Panc1 (cell line): ENCODE measurements at places on chromosomes 6 and 20.

DNA sequence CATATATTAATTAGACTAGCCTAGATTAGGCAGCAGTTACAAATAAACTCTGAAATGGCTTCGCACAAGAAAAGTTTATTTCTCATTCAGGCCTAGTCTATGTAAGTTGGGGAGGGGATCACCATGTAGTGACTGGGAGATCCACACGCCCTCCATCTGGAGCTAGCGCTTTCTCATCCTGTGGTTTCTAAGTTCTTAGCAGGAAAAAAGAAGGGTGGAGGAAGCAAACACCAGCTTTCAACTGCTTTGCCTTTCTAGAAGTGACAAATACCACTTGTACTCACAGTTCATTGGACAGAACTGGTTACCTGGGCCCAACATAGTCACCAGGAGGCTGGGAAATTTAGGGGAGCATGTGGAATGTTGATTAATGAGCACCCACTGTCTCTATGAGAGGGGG lies 46.6 kb downstream of the NDUFAF5 start:
- DNase-seq = no peak

DNA sequence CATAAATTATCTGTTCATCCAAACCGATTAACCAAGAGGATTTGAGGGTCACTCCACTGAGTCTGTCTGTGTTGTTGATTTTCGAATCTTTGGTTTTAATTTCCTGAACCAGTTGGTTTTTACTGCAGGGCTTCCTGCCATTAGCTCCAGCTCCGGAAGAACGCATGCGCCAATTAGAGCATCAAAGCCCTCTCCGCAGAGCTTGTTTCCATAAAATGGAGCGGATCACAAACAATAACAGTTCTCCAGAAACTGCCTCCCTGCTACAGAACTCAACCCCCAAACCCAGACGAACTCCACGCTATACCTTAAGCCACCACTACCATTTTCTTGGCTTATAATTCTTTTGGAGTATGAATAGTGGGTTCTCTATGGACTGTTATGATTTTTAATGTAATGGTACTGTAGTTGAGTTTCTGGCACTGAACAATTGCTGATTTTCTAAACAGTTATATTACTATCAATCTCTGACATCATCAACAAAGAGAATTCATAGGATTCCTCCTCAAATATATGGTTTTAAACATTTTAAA lies 13.8 kb downstream of the TFAP2A start:
- DNase-seq = no peak

- no peak for DNase-seq
These were observed 108.3 kb upstream of the SLC24A3 start for GRCh38 chr20:19104186-19104585.

DNA sequence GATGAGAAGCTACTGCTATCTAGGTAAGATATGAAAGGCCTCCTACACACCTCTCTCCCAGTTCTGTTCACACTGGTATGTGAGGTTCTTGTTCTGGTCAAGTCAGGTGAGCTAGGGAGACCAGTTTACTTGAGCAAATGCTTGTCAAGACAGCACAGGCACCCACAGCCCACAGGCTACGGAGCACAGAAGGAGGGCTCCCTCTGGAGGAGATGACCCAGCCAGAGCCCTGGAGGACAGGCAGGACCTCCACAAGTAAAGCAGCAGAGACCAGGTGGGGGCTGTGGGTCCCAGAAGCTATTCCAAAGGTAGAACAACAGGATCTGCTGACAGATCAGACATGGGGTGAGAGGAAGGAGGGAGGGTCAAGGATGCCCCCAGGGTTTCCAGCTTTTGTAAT lies 13.2 kb downstream of the MMP24OS start:
- no peak for DNase-seq

DNA sequence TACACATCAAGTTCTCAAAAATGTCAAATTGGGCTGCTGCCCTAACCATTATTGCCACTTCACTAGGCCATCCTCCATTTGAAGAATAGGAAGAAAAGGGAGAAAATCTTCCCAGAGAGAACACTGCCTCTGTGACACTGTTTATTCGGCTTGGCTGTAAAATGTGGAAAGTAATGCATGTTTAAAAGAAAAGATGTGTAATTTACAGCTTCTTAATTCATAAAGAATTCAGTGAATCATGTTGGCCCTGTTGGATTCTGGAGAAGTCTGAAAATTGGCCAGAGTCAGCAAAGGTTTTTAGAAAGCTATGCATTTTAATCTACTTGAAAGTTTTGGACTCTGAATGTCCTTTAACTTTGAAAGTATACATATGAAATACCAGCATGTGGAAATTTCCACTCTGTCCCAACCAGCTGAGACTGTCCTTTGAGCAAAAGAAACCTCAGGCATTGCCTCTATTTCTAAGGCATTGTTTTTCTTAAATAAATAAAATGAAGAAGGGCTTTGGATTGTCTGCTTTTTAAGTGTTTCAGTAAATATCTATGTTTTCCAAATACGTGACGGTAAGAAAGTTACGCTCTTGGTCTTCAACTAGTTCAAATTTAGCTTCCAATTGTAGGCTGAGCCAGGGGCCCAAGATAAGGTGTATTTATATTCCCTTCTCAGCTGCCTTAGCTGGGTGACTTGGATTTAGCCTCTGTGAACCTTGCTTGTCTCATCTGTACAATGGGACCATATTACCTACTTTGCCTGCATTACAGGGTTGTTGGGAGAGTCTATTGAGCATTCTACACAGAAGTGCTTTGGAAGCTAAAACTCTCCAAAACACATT lies 222.2 kb downstream of the UST start:
- no peak for DNase-seq

DNA sequence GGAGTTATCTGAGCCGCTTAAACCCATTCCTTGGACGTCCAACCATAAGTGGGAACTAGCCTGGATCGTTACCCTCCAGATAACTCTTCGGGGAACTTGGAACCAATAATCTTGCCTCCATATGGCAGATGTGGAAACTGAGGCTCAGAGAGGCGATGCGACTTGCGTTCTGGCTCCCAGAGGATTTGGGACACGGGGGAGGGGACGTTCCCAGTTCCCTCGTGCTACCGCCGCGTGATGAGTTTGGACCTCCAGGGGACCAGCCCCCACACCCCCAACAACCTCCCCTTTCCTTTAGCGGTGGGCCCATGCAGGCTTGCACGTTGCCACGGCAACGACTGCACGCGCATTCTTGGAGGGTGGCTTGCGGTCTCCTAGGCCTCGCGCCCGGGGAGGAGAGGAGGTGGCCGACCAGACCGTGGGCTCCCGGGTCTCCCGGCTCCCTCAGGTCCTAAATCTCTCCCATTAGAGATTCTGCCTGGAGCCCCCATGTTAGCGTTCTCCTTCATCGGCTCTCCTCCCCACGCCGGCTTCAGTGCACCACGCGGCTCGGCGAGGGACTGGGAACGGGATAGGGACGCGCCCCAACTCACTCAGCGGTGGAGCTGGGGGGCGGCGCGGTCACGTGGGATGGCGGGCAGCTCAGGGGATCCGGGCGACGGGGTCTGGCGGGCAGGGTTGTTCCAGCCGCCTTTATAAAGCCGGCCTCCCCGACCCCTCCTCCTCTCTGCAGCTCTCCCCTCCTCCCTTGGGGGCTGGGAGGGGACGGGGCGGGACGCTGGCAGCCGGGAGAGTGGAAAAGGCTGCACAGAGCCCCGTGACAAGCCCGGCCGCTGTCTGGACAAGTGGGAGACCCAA lies at the start of gene PLTP:
Gene PLTP (minus strand): TSS at position 670 of the 858 bp plus-strand sequence. CDS start 703 bp downstream, outside the sequence.
- no peak for DNase-seq

GRCh38 chr6:155872961-155873360 lies 417.3 kb upstream of the NOX3 start:
- no peak for DNase-seq

DNA sequence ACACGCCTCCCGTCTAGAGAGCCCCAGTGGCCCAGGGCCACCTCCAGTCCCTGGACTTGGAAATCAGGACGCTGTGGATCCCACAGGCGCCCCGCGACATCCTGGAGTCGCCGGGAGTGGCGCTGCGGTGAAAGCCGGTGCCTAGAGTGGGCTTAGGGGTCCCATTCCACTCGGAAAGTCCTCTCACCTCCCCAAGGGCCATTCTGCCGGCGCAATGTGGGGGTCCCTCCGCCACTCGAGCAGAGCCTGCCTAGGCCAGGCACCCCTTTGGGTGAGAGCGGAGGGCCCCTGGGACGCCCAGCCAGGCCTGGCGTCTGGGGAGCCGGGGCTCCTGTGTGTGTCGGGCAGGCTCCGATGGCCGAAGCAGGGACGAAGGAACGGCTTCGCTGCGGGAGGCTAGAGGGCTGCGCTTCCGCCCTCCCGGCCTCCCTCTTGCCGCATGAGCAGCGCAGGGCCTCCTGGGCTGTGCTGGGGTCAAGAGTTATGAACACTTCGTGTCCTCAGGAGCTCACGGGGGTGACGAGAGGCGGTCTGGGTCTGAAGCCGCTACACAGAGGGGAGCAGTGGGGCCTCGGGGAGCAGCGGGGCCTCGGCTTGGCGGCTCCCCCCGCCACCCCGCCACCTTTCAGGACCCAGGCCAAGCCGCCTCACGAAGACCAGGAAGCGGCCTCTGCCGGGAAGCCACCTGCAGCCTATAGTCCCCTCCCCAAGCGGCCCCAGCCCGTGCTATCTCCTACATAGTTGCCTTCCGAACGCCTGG lies 13.6 kb downstream of the POU3F2 start:
- DNase-seq = no peak

DNA sequence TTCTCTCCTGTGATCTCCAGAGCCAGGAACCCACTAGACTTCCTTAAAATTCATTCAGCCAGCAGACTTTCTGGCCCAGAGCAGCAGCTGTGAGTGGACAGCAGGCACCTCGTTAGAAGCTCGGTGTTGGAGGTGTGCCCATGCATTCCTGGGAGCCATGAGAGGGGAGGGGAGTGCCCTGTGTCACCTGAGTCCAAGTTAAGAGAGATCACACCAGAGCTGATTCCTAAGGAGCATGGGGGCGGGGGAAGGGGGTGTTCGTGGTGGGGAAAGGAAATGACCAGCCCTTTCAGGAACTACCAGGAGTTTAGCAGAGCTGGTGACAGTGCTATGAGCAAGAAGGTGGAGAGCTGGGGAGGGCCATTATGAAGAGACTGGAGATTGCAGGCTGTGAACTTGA lies 46.9 kb downstream of the GFRA4 start:
- DNase-seq = no peak

- DNase-seq = no peak
These were observed 69.5 kb downstream of the TINAG start for GRCh38 chr6:54377776-54378175.

GRCh38 chr6:49732781-49733180 lies 11.4 kb downstream of the CRISP3 start:
- DNase-seq = no peak

GRCh38 chr20:49397525-49397924 lies 84.9 kb downstream of the KCNB1 start:
- no peak for DNase-seq

DNA sequence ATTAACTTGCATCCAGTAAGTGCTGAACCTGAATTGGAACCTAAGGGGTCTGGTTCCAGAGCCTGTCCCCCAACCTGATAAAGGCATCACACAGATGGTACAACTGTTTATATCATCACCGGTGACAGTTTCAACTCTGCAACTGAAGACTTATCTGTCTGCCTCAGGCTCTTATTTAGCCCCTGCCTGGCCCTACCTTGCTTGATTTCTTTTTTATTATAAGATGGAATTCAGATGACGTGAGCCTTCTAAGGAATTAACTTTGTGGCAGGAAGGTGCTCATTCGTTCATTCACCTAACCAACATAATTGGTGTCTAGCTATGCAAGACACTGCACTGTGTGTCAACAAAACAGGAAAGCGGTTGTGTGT lies 175.0 kb downstream of the BCAS1 start:
- DNase-seq = no peak

GRCh38 chr20:63533871-63534393 lies 3.2 kb downstream of the PTK6 start:
- no peak for DNase-seq

- no peak for DNase-seq
These were observed 25.7 kb downstream of the HEBP2 start for GRCh38 chr6:138429761-138430160.

- DNase-seq = no peak
These were observed 19.0 kb downstream of the PACSIN1 start for GRCh38 chr6:34484899-34485298.

DNA sequence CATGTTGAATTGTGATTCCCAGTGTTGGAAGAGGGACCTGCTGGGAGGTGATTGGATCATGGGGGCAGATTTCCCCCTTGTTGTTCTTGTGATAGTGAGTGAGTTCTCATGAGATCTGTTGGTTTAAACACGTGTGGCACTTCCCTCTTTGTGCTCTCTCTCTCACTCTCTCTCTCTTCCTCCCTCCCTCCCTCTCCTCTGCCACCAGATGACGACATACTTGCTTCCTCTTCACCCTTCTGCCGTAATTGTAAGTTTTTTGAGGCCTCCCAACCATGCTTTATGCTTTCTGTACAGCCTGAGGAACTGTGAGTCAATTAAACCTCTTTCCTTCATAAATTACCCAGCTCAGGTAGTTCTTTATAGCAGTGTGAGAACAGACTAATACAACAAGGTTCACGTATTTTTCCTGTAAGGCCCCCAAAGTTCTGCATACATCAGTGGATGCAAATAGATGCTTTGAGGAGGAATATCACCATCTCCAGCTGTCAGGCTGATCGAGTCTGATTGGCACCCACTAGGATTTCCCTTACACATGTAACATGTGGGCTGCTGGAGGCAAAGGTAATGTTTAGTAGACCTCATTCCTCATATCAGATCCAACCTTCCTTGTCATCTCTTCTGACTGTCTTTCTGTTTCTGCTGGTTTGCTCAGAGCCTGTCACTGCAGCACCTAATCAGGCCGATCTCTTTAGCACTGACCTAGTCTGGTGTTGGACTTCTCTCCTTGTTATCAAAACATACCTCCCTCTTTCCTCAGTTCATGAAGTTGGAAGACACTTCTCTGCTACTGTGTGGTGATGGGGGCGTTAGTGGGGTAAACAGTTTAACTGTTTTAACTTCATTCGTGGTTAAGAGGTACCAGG lies 54.3 kb upstream of the BACH2 start:
- DNase-seq = no peak

- DNase-seq = no peak
These were observed 11.9 kb downstream of the HINT3 start for GRCh38 chr6:125968493-125968892.

DNA sequence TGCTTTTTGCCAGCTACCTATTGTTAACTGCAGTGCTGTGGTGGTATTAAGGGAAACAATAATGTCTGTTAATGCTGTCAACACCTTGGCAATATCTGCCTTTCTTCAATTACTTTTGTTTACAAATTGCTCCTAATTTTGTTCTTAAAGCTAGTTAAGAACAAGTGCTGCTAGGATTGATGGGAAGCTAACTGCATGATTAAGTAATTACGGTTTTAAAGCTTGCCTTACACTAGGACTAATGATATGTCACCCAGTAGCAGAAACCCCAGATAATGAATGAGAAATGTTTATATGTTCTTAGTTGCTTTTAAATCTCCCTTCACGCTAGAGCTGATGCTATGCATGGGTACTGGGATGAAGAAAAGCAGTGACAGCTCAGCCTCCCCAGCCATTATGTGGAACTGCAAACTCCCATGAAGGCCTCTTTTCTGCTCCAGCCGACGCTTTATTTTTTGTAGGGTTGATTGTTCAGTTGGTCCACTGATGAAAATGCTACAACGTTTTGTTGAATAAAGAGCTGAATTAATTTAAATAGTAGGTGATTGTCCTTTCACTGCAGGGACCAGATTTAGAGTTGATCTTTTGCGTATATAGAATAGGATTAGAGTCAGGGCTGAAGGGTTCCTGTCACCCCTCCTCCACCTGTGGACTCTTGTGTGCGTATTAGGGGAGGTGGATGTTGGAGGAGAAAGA lies 610.5 kb downstream of the TFAP2B start:
- no peak for DNase-seq
